ENCODE measurements at places on chromosomes 12 and 14.

DNA sequence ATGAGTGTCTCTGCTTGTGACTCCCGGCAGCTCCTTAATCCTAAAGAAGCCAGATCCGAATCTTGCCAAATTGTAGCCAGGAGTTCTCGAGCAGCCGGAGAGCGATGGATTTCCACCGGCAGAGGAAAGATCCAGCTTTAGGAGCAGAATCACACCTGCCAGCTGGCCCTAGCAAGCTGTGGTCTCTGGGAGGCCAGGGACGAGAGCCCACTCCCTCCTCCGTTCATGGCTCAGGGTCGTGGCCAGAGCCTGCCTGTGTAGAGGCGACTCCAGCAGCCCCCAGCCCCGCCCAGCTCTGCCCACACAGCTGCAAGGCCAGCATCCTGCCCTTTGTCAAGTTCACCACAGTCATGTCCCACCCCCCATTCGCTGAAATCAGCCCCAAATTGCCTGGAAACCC lies 121.0 kb downstream of the SCARB1 start:
- no peak for DNase-seq

- DNase-seq, result no peak
Observed at GRCh38 chr12:46798648-46799047, 27.1 kb downstream of the SLC38A4 start.

DNA sequence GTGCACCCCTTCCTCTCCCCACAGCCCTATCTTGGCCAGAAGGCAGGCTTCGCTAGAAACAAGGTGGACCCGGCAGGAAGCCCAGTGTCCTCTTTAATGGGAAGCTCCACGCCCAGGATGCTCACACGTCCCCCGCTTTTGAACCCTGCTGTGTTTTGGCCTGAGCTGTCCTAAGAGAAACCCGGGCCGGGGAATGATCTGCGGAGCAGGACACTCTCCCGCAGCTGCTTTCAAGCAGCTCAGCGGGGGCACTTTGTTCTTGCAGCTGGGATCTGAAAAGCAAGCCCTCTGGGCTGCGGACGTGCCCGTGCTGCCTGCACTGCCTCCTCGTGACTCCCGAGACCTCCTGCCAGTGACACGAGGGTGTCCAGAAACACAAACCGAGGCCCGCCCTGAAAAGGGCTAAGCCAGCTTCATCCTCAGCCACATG lies 30.0 kb downstream of the SCARB1 start:
- DNase-seq, result no peak

DNA sequence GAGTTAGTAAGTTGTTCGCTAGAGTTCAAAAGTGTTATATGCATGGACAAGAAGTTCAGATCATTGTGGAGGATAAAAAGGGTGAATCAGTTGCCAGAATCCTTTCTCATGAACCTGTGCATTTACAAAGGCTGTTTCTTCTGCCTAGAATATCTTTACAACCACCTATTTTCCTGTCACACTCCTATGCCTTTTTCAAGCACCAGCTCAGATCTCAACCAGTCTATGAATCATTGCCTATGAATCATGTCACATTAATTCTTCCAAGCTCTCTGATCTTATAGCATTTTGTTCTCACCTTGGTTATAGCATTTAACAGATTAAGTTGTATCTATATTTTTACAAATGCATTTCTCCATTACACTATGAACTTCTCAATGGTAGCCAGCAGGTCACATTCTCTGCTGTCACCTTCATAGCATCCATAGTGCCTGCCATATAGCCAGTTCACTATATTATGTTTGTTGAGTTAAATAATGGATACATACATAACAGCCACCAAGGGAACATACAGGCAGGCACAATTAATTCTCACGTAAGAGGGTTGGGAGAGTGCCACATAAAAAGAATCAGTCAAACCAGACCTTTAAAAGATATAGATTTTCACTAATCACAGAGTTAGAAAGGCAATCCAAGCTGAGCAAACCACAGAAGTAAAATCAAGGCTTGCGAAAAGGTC lies 573.0 kb downstream of the FOXG1 start:
- DNase-seq, result no peak

DNA sequence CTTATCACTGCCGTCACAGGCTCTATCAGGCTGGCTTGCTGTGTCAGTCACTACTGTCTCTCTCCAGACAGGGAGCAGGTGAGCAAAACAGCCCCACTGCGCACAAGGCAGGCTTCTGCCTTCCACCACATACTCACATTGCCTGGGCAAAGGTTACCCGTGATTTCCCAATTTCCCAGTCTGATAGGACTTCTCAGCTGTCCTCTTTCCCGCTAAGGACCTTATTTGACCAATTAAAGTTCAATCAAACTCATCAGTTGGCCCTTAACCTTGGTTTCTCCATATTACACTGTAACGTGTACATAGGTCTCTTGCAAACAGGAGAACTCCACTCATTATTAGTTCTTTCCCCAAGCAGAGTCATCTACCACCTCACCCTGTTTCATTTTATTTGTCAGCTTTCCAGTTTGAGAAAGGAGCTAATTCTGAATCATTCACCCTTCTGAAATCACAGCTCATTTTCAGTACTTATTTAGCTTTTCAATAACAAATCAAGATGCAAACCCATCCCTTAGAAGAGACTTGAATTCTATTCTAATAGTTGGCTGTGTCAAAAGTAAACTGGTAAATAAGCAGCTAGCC lies 170.8 kb downstream of the ESR2 start:
- no peak for DNase-seq

- no peak for DNase-seq
Observed at GRCh38 chr12:5473076-5473782, 41.3 kb downstream of the NTF3 start.

- no peak for DNase-seq
Observed at GRCh38 chr12:112446008-112446725, 27.4 kb downstream of the PTPN11 start.

- DNase-seq, result no peak
Observed at GRCh38 chr14:58994130-58994529, 194.3 kb upstream of the DAAM1 start.

- no peak for DNase-seq
Observed at GRCh38 chr12:57404966-57405640, 25.7 kb downstream of the R3HDM2 start.

DNA sequence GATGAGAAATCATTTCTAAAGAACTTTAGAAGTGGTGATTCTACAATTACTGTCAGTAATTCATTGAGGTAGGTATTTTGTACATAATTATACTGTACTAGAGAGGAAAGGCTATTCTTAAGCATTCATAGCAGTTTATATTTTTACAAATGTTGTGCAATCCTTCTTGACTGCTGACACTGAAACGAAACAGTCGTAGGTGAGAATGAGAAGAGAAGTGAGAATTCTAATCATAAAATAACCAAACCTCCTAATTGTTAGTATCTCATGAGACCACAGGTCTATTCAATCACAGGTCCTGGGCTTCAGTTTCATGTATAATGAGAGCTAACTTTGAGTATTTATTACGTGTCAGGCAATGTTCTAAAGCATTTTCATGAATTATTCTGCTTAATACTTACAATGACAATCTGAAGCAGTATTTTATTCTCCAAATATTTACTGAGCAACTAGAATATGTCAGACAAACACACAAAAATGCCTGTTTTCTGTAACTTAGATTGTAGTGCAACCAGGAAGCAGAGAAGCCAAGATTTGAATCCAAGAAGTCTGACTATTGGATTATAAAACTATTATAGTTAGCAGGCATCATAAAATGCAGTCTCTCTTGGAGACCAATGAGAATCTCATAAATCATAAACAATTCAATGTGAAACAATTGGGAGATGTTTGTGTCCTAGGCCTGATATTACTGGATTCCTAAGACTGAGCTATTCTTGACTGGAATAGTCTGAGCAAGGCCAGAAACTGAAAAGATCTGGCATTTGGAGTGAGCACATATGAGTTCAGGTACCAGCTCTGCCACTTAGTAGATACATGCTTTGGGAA lies 24.3 kb downstream of the RERG start:
- DNase-seq, result no peak

DNA sequence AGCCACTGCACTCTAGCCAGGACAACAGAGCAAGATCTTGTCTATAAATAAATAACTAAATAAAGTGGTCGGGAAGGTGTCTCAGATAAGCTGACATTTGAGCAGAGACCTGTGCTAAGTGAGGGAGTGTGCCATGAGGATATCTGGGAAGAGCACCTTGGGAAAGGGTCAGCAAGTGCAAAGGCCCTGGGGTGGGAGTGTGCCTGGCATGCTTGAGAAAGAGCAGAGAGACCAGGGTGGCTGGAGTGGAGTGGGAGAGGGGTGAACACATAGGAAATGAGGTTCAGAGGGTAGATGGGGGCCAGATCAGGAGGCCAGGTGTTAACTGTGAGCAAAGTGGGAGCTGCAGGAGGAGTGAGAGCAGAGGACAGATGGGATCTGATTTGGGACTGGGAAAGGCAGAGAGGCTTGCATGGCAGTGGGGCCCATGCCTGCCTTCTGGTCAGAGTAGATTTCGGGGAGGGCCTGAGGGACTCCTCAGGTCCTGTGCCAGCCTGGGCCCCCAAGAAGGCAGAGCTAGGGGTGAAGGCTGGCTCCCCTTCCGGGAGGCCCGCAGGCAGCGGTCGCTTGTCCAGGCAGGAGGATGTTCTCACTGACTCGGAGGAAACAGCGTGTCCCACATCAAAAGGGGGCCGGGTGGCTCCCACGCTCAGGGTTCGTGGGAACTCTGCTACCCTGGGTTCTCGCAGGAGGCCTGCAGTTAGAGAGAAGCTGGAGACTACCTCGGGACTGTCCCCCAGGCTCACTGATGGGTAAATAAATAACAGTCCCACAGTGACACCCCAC lies 32.6 kb downstream of the DTX1 start:
- no peak for DNase-seq

- DNase-seq, result no peak
Observed at GRCh38 chr14:104296388-104297312, 158.3 kb downstream of the KIF26A start.

DNA sequence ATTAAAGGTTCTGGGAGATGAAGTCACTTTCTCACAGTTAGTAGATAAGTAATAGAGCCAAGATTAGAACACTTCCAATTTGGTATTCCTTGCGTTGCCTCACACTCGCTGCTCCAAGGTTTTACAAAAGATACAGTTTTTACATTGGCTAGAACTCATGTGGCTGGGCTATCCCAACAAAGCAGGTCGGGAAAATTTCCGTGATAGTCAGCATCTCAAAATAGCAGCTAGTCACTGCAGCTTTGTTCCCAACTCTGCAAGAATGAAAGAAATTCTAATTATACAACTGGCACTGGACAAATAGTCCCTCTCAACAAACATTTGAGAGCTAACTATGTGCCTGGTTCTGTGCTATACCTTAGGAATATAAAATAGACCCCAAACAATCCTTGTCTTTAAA lies 24.6 kb upstream of the PPP1R12A start:
- no peak for DNase-seq

GRCh38 chr14:33056213-33056612 lies 117.5 kb downstream of the NPAS3 start:
- no peak for DNase-seq

GRCh38 chr14:26323869-26324268 lies 274.0 kb downstream of the NOVA1 start:
- DNase-seq, result no peak

GRCh38 chr12:124264089-124264795 lies 30.7 kb upstream of the RFLNA start:
- no peak for DNase-seq

DNA sequence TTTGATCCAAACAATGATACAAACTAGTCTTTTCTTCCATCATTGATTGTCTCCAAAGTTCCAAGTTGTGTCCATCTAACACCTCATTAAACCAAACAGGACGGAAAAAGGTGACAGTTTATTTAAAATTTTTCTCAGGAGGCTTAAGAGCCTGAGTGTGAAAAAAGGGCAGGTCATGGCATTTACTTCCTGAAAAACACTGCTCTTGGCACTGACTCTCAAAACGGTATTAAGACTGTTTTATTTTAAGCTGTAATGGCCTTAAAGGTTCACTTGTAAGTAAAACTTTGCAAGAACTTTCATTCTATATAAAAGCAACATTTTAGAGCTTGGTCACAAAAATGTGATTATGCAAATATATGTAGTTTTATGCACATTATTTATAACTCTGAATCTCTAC lies 222.5 kb downstream of the SLC2A13 start:
- no peak for DNase-seq

DNA sequence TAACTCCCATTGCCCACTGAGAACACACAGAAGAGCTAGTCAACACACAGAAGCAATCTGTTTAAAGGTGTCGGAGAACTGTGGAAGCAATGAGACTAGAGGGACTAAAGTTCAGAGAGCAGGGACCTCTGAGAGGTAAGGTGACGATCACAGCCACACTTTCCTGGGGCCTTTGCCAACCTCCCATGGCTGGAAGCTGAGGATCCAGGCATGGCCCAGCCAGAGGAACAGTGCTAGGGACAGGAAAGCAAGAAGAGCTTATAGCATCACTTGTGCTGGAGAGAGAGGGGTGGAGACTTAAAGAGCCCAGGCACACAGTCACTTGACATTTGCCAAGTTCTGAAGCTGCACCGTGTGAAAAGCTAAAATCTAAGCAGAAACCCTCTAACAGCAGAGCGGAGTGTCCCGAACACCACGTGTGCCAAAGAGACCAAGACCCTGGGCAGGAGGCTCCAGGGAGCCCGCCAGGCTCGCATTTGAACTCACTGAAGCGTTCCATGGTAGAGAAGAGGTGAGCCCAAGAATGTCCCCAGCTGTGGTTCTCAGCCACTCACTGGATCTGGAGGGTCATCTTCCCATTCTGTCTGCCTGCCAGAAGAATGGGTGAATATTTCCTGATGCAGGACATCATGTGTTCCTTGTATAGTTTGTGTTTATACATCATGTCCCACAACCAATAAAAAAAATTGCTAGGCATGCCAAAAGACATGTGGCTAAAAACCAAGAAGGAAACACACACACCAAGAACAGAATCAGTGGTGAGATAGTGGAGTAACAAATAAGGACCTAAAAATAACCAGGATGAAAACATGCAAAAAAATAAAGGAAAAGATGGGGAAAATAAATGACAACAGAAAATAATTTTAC lies 174.0 kb upstream of the C14orf180 start:
- DNase-seq, result no peak

DNA sequence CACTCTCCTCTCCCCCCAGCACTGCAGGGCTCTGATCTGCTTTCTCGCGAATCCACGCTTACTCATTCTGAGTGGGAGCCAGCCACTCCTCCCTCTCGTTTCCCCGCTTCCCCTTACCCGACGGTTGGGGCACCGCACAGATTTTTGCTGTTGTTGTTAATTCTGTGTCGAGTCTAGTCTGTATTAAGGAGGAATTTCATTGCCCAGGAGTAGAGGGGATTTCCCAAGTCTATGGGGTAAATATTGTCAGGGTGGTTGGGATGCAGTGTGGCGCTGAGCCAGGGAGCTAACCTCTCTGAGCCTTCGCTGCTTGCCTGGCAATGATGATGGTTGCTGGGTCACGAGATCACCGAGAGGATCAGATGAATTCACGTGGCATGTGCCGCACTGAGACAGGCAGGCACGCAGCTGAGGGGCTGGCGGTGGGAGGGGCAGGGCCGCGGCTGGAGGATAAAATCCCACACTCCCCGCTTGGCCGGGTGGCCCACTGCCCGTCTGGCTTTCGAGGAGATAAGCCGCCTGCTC lies 18.5 kb downstream of the NCOR2 start:
- DNase-seq, result no peak

DNA sequence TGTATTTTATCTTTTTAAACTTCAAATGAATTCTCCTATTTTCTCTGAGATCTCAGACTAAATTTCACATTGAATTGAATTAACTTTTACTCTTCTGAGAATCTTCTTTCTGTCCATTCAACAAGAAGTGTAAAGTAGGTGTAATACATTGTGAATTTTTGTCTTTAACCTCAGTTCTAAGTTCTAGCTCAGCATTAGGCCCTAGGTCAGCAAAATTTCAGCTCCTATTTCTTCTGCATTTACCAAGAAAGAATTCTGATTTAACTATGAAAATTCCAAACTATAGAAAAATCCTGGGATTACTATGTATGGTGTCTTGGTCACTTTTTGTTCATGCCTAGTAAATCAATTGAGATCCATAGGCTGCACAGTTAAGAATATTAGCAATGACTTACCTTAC lies 110.9 kb upstream of the MYF6 start:
- DNase-seq, result no peak
